ENCODE measurements at places on chromosomes 3 and 15. TPM values are rescaled to one million over a fixed set of nuclear protein-coding genes. Genes with fewer than 3 reads are reported as not detected.

The CCR4 gene
- total RNA-seq = 0.05 TPM

The ITGA11 gene
- total RNA-seq = 0.98 TPM

The KNG1 gene
- not detected for total RNA-seq

The MUC13 gene
- 0.16 TPM for total RNA-seq

The CAMP gene
- total RNA-seq = 510 TPM

The FMN1 gene
- total RNA-seq = 2.6 TPM

The SEMA3F gene
- 3.0 TPM for total RNA-seq

The ESYT3 gene
- 2.2 TPM for total RNA-seq

The ROPN1 gene
- total RNA-seq = 3.2 TPM

The NCBP2 gene
- total RNA-seq = 112 TPM

The FSTL1 gene
- 601 TPM for total RNA-seq

The PLSCR4 gene
- total RNA-seq = 0.83 TPM

The LMAN1L gene
- total RNA-seq = 0.16 TPM

The CPN2 gene
- not detected for total RNA-seq

The ZNF620 gene
- total RNA-seq = 12.8 TPM

The FXR1 gene
- total RNA-seq = 163 TPM

The DCLK3 gene
- 0.83 TPM for total RNA-seq

The CMTM7 gene
- 3.8 TPM for total RNA-seq

The ASB7 gene
- total RNA-seq = 13.7 TPM

The TP63 gene
- total RNA-seq = 0.50 TPM

The SYNM gene
- 55.1 TPM for total RNA-seq

The OR4F6 gene
- not detected for total RNA-seq

The TICRR gene
- 0.94 TPM for total RNA-seq

The PLXNB1 gene
- 48.5 TPM for total RNA-seq

The MRPL47 gene
- 80.1 TPM for total RNA-seq

The KIF15 gene
- total RNA-seq = 0.54 TPM

The SEMA3G gene
- total RNA-seq = 0.07 TPM

The PARP15 gene
- 0.05 TPM for total RNA-seq

The HTD2 gene
- total RNA-seq = 5.8 TPM

The ACKR2 gene
- 1.4 TPM for total RNA-seq

The AEN gene
- total RNA-seq = 37.2 TPM

The PLSCR2 gene
- not detected for total RNA-seq

The ADAMTSL3 gene
- 46.5 TPM for total RNA-seq

The AADACL2 gene
- total RNA-seq = not detected

The GOLGA8S gene
- 0.19 TPM for total RNA-seq

The AP3B2 gene
- total RNA-seq = 23.5 TPM

The CAMK2N2 gene
- 3.8 TPM for total RNA-seq

The ZCWPW2 gene
- 0.50 TPM for total RNA-seq

The ZPLD1 gene
- 0.62 TPM for total RNA-seq

The SLC27A2 gene
- 0.20 TPM for total RNA-seq

The MORC1 gene
- total RNA-seq = not detected

The CIDEC gene
- not detected for total RNA-seq

The MNS1 gene
- 2.5 TPM for total RNA-seq

The ARPP21 gene
- total RNA-seq = 3.2 TPM

The OXNAD1 gene
- total RNA-seq = 17.0 TPM

The C15orf62 gene
- total RNA-seq = 4.9 TPM

The CSTA gene
- not detected for total RNA-seq

The PCBP4 gene
- total RNA-seq = 338 TPM

The AP2M1 gene
- 218 TPM for total RNA-seq

The RPL39L gene
- total RNA-seq = 43.6 TPM

The CPLX3 gene
- 0.32 TPM for total RNA-seq

The CFAP20DC gene
- total RNA-seq = 3.1 TPM

The PTH1R gene
- 0.31 TPM for total RNA-seq

The CACNA2D3 gene
- not detected for total RNA-seq

The LMLN gene
- 10.6 TPM for total RNA-seq

The PLA2G4E gene
- 0.20 TPM for total RNA-seq

Data from motor neuron (in vitro differentiated cells).